Stimulated activated CD8-positive, alpha-beta memory T cell treated with anti-CD3 and anti-CD28 coated beads, Interleukin-12 subunit alpha, Interleukin-12 subunit beta, amount 100 ng/mL, for 1 hour (primary cell): ENCODE measurements at places on chromosomes 7 and 10.

GRCh38 chr10:79381804-79382221, 34.5 kb downstream of the PPIF start:
- DNase-seq: no peak

DNA sequence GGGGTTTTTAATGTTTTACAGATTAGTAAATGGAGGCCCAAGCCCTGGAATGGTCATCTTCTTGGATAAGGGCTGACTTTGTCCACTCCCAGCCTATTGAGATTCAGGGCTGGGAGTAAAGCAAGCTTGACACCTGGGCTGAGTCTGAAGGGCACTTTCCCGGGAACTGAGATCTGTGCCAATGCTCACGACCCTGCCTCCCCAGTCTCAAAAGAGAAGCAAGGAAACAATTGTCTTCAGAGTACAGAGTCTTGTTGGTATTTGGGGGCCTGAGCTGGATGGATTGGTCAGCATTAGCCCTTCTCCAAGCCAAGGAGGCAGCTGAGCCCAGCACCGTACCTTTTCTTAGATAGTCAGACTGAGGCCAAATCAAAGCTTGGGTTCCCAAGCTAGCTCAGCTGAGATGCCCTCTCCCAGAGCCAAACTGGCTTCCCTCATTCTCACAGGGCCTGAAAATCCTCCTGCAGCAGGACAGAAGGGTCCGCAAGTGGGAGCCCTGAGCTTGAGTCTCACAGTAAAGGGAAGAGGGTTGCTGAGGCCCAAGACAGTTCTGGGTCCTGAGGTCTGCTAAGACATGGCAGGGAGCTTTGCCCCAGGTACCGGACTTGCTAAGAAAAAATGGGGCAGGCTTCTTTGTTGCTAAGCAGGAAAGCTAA, 3.7 kb downstream of the DDIT4 start:
- no peak for DNase-seq

DNA sequence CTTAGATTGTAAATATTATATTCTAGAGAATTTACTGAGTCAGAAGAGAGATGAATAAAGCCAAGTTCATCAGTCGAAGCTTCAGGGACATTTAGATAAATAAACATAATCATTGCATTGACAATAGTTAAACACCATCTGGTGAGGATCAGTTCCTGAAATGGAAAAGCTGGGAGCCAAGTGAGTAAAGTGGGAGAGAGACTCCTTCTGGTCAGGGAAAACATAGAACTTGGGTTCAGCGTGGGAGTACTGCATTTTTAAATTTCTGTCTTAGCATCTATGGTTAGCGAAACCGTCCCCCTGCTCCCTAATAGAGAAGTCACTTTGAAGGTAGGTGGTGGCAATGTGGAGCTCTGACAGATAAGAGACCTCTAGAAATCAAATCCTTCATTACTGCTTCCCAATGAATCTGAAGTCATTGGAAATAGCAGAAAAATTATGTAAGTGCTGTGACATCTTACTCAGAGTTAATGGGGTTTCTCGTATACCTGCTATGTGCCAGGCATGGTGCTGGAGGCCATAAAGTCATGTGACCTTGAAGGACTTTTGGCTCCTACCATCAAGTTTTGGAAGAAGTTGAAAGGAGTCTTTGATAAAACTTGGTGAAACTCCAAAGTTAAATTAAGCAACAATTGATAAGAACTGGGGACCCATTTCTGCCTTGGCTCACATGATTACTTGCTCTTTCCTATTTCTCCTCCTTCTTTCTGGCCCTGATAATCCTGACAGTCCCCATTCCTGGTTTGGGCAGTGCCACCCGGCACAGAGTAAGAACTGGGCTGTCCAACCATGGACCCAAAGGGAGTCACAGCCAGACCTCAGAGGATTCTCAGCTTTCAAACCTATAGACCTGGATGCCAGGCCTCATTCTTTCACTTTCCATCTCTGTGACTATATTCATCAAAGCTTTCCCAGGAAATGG, 211.2 kb downstream of the C7orf25 start:
- no peak for DNase-seq

DNA sequence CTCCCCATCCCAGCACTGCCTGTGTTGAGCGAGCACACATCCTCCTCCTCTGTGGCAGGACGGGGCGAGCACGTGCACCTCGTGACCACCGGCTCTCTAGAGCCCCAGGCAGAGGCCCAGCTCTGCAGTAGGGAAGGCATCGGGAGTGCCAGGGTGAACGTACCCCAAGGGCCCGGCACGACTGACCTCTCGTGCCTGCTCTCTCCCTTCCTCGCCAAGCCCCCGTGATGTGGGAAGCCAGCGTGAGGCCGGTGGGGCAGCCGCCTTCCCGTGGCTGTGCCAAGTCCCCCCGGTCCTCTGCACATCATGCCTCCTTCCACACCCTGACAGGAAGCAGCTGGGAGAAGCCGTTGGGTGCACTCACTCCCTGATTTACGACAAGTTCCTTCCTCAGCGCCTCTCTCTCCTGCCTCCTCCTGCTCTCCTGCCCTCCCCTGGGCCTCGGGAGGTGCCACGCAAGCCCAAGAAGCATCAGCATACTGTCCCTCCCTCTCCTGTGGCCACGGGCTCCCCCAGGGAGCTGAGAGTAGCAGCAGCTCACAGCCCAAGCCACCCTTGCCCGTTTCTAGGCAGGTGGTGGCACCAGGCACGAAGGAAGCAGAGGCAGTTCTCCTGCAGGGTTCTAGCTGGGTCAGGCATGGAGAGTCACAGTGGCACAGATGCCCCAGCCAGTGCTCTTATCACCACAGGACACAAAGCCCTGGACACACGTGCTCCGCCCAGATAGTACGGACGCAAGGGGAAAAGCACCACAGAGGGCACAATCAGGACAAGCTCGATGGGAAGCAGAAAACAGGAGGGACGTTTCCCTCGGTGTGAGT, 47.0 kb downstream of the AMZ1 start:
- DNase-seq: no peak

DNA sequence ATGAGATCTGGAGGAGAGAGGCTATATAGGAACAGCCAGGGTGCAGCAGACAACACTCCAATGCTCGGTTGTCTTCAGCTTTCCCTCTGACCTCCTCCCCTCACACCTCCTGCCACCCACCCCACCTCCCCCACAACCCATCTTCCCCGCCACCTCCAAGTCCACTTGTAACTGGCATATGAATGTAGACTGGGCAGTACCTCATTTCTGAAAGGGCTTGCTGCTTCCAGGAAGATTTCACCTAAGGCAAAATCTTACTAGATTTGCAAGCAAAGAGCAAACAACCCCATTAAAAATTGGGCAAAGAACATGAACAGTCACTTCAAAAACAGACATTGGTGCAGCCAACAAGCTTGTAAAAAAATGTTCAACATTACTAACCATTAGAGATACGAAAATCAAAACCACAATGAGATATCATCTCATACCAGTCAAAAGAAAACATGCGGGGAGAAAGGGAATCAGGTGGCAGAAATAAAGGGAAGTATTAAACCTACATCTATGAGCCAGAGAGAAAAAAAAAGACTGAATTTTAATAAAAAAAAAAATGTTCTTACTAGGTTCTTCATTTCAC, 164.6 kb upstream of the C1GALT1 start:
- no peak for DNase-seq

- DNase-seq: no peak
Measured at GRCh38 chr7:91880016-91880412, 488 bp downstream of the MTERF1 start.

GRCh38 chr7:53473371-53473770, 437.9 kb downstream of the POM121L12 start:
- DNase-seq: no peak

DNA sequence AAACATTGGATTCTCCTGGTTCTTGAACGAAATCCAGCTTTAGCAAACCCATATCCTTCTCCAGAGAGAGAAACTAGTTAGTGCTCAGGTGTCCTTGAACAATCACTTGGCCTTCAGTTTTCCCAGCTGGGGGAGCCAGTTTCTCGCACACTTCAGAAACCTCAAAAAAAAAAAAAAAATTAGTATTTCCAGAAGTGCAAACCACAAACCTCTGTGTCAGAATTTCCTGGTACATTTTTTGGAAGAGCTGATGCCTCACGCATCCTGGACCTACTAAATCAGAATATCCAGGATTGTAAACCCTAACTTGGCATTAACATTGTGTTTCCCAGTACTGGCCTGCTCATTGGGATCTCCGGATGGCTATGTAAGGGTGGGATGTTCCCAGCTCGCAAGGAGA, 143.4 kb upstream of the EGR2 start:
- DNase-seq: no peak

- no peak for DNase-seq
Measured at GRCh38 chr10:74969093-74969492, 142.4 kb upstream of the SAMD8 start.

DNA sequence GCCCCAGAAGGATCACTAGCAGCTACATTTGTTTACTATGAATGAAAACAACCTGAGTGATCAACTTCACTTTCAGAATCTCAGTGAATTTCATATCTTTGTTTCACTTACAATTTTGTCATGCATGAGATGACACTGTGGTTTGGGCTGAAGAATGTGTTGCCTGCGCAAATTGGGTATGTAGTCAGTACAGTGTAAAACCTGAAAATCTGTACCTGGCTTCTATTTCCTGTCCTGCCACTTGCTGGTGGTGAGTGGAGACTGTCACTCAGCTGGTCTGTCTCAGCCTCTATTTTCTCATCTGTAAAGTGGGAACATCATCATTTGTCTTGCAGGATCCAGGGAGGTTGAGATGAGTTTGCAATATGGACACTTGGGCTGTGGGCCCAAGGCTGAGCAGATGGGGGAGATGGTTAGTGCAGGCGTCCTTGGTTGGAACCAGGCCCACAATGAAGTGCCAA, 118.0 kb downstream of the WDFY4 start:
- no peak for DNase-seq

- no peak for DNase-seq
Measured at GRCh38 chr7:81140252-81140651, 221.4 kb upstream of the SEMA3C start.

- no peak for DNase-seq
Measured at GRCh38 chr7:47581438-47581803, 490 bp downstream of the TNS3 start.

GRCh38 chr7:115106316-115106715, 184.4 kb downstream of the MDFIC start:
- no peak for DNase-seq

DNA sequence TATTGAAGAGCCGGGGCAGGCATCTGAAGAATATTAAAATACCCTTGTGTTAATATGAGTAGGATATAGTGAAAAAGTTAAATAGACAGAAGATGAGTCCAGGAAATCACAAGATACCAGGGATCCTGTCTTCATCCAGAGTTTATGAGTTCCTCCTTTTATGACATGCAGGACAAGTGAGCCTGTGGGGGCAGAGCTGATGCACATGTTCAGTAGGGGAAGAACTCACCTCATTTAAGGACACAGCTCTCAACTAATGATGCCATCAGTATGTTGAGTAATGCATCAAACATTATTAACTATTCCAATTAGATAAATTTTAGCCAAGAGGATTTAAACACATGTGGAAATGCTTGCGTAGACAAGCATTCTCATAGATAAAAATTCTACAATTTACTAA, 435.8 kb upstream of the AKR1E2 start:
- DNase-seq: no peak

- DNase-seq: no peak
Measured at GRCh38 chr7:102994567-102994966, 80.0 kb downstream of the FBXL13 start.

GRCh38 chr7:115658223-115658622, 372.3 kb downstream of the TFEC start:
- no peak for DNase-seq

- no peak for DNase-seq
Measured at GRCh38 chr7:30119890-30120577, 14.8 kb upstream of the MTURN start.

DNA sequence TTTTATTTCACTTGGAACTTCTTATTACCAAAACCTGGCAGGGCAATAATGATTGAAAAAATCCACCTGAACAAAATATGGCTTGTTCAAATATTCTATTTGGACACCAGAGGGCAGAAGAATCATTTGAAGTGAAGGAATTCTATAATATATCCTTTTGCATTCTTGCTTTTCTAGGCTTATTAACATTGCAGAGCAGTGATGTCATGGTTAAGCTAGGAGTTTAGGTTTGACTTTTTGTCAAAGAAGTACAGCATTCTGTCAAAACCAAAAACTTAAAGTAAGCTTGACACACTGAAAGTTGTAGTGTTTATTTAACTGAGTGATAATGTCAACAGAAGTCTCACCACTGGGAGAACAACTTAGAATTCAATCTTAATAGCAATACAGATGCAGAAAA, 156.0 kb downstream of the SEMA3D start:
- no peak for DNase-seq

DNA sequence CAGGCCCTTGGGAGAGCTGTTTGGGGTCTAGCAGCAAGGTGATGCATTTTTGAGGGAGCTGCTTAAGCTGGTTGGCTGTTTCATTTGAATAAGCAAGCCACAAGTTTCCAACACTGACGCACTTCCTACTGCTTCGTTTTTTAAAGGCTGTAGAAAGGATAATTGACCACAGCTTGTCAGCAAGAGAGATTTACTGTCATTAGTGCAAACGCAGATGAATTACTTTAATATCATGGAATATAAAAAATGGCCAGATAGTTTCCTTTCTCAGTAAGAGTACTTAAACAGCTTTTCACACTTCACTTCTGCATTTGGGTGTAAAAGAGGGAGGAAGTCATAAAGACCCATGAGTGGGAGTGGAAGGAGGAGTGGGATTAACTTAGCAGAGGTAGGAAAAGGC, 61.5 kb downstream of the FZD1 start:
- no peak for DNase-seq

GRCh38 chr7:29095631-29096445, 50.5 kb downstream of the CPVL start:
- no peak for DNase-seq

GRCh38 chr7:44275146-44275545, 50.2 kb downstream of the CAMK2B start:
- DNase-seq: no peak

DNA sequence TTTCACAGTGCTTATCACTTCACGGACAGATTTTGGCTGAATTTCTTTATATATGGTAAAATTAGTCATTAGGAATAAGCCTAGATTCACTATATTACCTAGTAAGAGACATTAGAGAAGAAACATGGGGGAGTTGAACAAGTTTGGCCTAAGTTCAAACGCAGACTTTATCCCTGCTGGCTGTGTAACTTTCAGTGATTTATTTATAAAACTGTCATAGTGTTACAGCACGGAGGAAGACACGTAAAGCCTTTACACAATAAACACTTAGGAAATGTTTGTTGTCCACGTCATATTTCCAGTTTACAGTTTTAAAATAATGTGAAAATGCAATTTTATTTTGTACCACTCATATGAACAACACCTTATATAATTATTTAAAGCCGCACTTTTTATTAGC, 661.5 kb downstream of the MAGI2 start:
- DNase-seq: no peak

DNA sequence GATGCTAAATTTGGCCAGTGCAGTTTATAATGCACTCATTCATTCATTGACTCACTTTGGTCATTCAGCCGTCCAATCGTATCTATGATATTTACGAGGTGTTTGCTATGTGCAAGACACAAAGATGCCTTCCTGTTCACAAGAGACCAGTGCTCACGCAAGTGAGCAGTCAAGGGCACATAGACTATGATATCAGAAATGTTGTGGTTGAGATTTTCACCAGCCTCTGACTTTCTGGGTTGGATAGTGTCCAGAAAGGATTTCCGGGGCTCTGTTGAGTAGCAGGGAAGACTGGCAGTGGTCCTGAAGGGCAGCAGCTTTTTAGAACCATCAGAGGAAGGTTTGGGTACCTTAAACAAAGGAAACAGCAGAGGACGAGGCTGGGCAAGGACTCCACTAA, 191.8 kb downstream of the GALNT17 start:
- DNase-seq: no peak

- DNase-seq: no peak
Measured at GRCh38 chr10:132176623-132177500, 9.9 kb upstream of the DPYSL4 start.
